Neural cell (in vitro differentiated cells): ENCODE measurements at places on chromosomes 16 and 17. TPM values are rescaled to one million over a fixed set of nuclear protein-coding genes. Genes with fewer than 3 reads are reported as not detected.

BCAR1 gene
- polyA plus RNA-seq, result 38.9 and 39.1 TPM in 2 replicates

PRPSAP2 gene
- 358 and 378 TPM in 2 replicates for polyA plus RNA-seq

EPOP gene
- polyA plus RNA-seq, result 1.1 and 1.5 TPM in 2 replicates

PPM1E gene
- polyA plus RNA-seq, result 31.9 and 39.5 TPM in 2 replicates

ZFHX3 gene
- polyA plus RNA-seq, result 26.4 and 27.7 TPM in 2 replicates

KRTAP4-3 gene
- polyA plus RNA-seq, result not detected in 2 replicates

KCNH4 gene
- 0.56 and 0.78 TPM in 2 replicates for polyA plus RNA-seq

SOX15 gene
- 0.47 and 1.5 TPM in 2 replicates for polyA plus RNA-seq

OR1A1 gene
- not detected in 2 replicates for polyA plus RNA-seq

SLC6A2 gene
- polyA plus RNA-seq, result not detected in 2 replicates

CNTD1 gene
- 0.21 and 1.2 TPM in 2 replicates for polyA plus RNA-seq

SLC47A1 gene
- polyA plus RNA-seq, result not detected in 2 replicates

CENPT gene
- polyA plus RNA-seq, result 104 and 135 TPM in 2 replicates

PLA2G10 gene
- polyA plus RNA-seq, result not detected in 2 replicates

RAB37 gene
- 0.32 TPM in 1 of 2 replicates, not detected in the other for polyA plus RNA-seq

EVI2A gene
- not detected in 2 replicates for polyA plus RNA-seq

PPP1R1B gene
- 1.8 and 3.5 TPM in 2 replicates for polyA plus RNA-seq

ADAD2 gene
- not detected in 2 replicates for polyA plus RNA-seq

TM4SF5 gene
- polyA plus RNA-seq, result not detected in 2 replicates

ITPRIPL2 gene
- polyA plus RNA-seq, result not detected in 2 replicates

PABPN1L gene
- polyA plus RNA-seq, result 0.20 and 0.48 TPM in 2 replicates

ZNF18 gene
- 18.6 and 19.8 TPM in 2 replicates for polyA plus RNA-seq

AOC3 gene
- 0.35 and 0.54 TPM in 2 replicates for polyA plus RNA-seq

CES3 gene
- 1.8 and 3.7 TPM in 2 replicates for polyA plus RNA-seq

NPIPA8 gene
- polyA plus RNA-seq, result 0.38 TPM in 1 of 2 replicates, not detected in the other

PDIA2 gene
- 109 and 142 TPM in 2 replicates for polyA plus RNA-seq

COG7 gene
- 16.1 and 16.2 TPM in 2 replicates for polyA plus RNA-seq
